ENCODE measurements at places on chromosomes 6 and 20.

DNA sequence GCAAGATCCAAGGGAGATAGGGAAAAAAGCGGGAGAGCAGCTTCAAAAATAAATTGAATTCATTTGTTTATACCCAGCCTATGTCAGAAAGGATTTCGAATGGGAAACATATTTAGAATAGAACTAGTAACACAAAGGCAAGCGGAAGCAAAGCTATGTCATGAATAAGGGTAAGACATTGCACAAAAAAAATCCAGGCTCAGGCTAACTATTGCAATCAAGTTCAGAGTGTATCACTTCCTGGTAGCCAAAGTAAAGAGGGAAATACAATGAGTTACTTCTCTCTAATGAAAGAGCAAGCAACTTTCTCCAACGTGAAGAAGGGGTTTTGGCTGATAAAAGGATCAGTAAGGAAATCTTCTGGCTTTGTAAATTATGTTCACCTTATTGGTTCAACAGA lies 212.8 kb downstream of the ZMYND8 start:
- no peak for DNase-seq

GRCh38 chr6:47254906-47255305 lies 54.8 kb downstream of the TNFRSF21 start:
- no peak for DNase-seq

DNA sequence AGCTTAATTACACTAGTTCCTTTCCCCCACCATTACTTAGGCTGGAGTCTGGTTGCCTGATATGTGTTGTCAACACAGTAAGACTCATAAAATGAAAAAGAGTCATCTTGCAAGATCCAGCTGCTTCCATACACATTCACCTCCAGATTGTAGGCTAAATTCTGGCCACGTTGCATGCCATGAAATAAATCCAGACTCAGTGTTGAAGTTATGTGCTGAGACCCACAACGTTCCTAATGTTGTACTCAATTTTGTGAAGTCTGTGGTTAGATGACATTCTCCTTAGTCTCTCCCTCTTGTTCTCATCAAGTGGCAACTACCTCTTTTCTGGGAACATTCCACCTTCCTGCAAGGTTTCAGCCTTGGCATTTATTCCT lies 212.3 kb downstream of the LMBRD1 start:
- no peak for DNase-seq

DNA sequence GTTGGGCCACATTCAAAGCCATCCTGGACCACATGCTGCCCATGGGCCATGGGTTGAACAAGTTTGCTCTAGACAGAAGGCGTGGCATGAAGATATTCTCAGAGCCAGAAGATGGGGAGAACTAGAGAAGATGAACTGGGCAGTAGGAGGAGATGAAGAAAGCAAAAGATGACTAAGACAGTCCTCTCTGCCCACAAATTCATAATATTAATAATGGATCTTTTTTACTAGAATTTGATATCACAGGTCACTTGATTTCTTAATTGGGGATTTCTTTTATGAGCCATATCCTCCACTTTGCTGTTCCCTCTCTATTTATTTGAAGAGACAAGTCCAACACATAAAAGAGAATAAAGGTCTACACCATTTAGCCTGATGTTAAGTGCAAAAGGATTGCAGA lies 25.5 kb upstream of the EDN1 start:
- DNase-seq = no peak

- no peak for DNase-seq
Measured at GRCh38 chr20:40643891-40644290, 45.1 kb downstream of the MAFB start.

DNA sequence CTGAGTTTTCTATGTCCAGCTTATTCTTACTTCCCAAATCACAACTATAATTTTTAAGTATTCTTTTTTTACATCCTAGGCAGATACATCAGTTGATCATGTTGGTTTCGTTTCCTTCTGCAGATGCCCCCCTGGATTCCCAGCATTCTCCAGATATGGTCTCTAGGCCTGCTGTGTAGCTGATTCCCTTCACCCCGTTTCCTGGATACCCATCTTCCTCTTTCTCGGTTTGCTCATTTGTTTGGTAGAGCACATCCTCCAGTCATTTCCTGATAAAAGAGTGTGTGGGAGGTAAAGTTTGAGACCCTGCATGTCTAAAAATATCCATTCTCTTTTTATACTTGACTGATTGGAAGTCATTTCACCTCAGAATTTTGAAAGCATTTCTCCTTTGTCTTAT lies 66.4 kb downstream of the ANKS1A start:
- DNase-seq = no peak

DNA sequence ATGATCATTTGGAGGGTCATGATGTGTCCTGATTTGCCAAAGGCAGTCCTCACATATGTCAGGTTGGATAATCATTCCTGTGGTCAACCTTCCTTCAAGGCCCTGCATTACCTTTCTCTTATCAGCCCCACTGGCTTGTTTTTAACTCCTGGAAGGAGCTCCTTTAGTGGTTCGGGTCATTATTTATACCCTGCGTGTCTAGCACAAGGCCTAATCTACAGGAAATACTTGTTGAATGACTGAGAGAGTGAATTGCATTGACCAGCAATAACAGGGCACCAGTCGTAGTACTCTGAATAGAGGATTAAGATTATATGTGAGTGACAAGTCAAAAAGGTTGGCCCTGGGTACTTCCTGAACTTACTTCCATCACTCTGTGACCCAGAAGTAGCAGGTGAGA lies 4.5 kb downstream of the HIVEP2 start:
- no peak for DNase-seq

DNA sequence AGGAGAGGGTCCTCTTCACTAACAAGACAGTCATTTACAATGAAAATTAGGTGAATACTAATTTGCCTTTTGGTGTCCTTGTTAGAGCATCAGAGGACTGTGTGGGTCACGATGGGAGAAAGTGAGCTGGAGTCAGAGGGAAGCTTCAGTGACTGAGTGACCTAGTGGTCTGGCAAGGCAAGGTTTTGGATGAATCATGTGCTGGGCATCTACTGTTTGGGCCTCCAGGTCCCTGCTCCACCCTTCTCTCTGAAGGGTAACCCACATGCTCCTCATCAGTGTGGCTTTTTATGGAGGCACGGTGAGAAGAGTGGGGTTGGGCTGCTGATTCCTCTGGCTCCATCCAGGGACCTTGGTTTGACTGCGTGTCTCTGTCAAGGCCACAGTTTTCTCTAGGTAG lies 60.5 kb upstream of the EXOC2 start:
- no peak for DNase-seq

GRCh38 chr20:33069673-33070072 lies 9.8 kb upstream of the BPIFB4 start:
- no peak for DNase-seq

DNA sequence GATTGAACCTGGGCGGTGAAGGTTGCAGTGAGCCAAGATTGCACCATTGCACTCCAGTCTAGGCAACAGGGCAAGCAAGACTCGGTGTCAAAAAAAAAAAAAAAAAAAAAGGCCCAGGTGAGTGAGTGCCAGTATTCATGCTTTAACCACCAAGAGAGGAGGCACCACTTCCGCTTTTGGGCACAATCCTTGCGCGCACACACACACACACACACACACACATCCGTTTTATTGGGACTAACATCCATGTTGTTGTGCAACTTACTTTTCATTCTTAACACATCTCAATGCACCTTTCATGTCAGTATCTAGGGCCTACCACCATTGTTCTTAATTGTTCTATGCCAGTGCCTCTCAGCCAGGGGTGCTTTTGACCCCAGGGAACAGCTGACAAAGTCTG lies 263.0 kb downstream of the CDC5L start:
- DNase-seq = no peak

GRCh38 chr6:2165286-2165685 lies 80.1 kb downstream of the GMDS start:
- no peak for DNase-seq
